ENCODE measurements at places on chromosomes 13 and 19.

DNA sequence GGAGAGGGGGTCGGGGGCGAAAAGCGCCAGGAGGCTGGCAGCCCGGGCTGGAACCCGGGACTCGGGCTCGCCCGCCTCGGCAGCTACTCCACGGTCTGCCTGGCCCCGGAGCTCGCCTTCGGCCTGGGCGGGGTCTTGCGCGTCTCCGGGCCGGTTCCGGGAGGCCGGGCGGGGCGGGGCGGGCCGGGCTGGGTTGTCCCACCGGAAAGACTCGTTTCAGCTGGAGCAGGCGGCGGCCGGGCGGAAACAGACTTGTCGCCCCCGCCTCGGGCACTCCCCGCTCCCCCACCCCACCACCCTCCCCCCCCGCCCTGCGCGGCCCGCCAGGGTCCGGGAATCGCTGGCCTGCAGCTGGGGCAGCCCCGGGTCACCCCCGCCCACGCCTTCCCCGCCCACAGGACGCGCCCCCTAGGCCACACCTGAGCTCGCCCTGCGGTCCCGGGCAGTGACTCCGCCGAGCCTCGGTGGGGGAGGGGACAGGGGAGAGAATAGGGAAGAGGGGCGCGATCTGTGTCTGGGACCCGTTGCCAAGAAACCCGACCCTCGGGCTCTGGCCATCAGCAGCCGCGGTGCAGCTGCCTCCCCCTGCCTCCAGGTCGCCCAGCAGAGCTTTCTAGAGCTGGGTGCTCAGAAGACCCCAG is 109.4 kb downstream of the KCTD15 start:
- peak; percentile 89 for DNase-seq

GRCh38 chr19:15919243-15919642 is 15.1 kb downstream of the CYP4F11 start:
- DNase-seq: no peak

GRCh38 chr19:15197275-15197941 is 3.4 kb downstream of the NOTCH3 start:
- no peak for DNase-seq

GRCh38 chr13:103976371-103976770 is 910.2 kb upstream of the SLC10A2 start:
- DNase-seq: no peak

GRCh38 chr19:18091217-18091608 is 4.5 kb upstream of the IL12RB1 start:
- DNase-seq: peak; percentile 62

Data from mucosa of descending colon (tissue), 3 donors.